Type B pancreatic cell (in vitro differentiated cells): ENCODE measurements at places on chromosomes 3 and 15. TPM values are rescaled to one million over a fixed set of nuclear protein-coding genes. Genes with fewer than 3 reads are reported as not detected.
A peak's percentile ranks its signal among the peaks of the same experiment; 100 is the strongest.

DUOX2 gene
- total RNA-seq: 3.1 TPM in 2 replicates

SNX1 gene
- 111 and 124 TPM in 2 replicates for total RNA-seq

SNTN gene
- total RNA-seq: not detected in 2 replicates

REC114 gene
- total RNA-seq: not detected in 2 replicates

AMIGO3 gene
- total RNA-seq: 0.36 TPM in 1 of 2 replicates, not detected in the other

QRICH1 gene
- 115 and 123 TPM in 2 replicates for total RNA-seq

DNA sequence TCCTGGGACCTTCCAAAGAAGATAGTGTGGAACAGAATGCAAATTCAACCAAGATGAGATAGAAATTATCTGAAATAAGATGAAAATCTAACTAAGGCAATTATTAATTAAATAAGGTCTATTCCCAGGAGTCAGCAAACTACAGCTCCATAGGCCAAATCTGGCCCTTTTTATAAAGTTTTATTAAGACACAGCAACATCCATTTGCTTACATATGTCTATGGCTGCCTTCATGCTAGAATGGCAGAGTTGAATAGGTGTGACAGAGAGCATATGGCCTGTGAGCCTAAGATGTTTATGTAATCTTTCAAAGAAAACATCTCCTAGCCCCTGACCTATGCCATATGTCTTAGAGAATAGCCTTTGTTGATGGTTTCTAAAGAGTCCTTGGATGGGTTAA is 503.0 kb downstream of the EDEM1 start:
- DNase-seq: no peak

DNA sequence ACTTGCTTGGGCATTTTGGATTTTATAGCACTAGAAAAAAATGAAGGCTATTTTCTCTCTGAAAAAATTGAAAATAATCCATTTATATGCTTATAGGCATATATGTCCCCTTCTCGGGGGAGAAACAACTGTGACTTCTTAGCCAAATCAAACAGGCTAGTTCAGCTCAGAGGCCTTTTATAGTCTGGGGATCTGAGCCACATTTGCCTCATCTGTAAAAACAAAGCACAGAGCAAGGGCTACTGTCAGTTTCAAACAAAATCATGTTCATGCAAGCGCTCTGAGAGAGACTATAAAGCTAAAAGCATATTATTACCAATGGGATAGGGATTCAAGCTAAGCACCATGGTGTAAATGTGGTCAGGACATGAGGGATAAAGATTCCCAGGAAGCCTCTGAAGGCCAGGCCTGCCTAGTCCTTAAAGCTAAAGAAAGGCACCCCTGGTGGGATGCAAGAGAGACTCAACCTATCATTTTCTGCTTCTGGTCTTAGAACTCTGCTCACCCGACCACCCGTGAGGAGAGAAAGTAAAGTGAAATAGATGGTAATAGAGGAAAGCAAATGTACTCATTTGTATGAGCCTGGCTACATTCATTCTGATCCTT is 51.0 kb upstream of the IL12A start:
- no peak for DNase-seq

DNA sequence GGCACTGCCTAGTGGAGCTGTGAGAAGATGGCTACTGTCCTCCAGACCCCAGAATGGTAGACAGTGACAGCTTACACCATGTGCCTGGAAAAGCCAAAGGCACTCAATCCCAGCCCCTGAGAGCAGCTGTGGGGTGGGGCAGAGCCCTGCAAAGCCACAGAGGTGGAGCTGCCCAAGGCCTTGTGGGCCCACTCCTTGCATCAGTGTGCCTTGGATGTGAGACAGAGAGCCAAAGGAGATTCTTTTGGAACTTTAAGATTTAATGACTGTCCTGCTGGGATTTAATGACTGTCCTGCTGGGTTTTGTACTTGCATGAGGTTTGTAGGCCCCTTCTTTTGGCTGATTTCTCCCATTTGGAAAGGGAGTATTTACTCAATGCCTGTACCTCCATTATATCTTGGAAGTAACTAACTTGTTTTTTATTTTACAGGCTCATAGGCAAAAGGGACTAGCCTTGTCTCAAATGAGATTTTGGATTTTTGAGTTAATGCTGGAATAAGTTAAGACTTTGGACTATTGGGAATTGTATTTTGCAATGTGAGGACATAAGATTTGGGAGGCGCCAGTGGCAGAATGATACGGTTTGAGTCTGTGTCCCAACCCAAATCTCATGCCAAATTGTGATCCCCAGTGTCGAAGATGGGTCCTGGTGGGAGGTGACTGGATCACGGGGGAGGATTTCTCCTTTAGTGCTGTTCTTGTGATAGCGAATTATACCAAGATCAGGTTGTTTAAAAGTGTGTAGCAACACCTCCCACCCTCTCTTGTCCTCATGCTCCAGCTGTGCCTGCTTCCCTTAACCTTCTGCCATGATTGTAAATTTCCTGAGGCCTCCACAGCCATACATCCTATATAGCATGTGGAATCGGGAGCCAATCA is 80.4 kb downstream of the MYO5A start:
- DNase-seq: no peak

GRCh38 chr3:45105855-45106671 is 40.1 kb downstream of the CDCP1 start:
- no peak for DNase-seq

- no peak for DNase-seq
These were observed 81.6 kb downstream of the ANKRD28 start for GRCh38 chr3:15716178-15716577.

DNA sequence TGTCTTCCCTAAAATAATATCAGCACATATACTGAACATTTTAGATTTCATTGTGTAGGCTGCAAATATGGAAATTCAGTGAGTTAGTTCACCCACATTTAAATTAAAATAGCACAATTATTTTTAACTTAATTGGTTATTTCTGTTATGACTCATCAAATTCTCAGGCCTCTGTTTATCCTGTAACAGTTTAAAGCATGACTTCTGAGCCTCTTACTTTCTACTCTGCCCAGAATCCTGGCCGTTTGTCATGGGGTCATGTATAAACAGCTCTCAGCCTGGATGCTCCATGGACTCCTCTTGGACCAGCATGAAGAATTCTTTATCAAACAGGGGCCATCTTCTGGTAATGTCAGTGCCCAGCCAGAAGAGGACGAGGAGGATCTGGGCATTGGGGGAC is 12.2 kb downstream of the TUBGCP4 start:
- no peak for DNase-seq

GRCh38 chr15:52423852-52424251 is 104.8 kb downstream of the MYO5A start:
- DNase-seq: no peak

DNA sequence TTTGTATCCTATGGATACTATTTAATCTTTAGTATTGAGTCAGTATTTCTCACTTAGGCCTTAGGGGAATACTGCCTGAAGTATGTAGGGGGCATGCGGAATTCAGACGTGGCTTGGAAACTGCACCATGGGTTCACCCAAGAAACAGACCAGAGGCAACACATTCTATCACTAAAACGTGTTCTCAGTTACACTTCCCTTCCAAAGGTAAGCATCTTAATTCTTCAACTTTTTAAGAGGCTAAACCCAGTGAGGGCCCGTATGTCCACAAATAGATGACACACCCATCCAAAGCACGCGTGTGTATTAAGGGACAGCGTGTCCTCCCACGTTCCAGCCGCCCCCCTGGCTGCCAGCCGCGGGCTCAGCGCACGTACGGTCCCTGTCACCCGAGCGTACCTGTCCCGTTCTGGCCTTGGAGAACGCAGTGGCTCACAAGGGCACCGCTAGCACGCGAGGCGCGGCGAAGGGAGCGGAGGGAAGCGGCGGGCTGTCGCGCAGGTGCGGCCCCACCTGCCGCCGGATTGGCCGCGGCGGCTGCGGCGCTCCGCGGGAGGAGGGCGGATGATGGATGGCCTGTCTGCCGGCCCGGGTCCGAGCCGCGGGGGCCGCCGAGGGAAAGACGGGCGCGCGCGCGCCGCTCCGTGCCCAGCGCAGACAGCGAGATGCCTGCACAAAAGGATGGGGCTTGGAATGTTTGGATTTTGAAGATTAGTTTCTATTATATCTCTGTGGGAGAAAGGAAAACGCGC is 1003.9 kb upstream of the NR2F2 start:
- DNase-seq: peak; percentile 66

- DNase-seq: no peak
These were observed 290.9 kb downstream of the LSAMP start for GRCh38 chr3:116154389-116154788.

DNA sequence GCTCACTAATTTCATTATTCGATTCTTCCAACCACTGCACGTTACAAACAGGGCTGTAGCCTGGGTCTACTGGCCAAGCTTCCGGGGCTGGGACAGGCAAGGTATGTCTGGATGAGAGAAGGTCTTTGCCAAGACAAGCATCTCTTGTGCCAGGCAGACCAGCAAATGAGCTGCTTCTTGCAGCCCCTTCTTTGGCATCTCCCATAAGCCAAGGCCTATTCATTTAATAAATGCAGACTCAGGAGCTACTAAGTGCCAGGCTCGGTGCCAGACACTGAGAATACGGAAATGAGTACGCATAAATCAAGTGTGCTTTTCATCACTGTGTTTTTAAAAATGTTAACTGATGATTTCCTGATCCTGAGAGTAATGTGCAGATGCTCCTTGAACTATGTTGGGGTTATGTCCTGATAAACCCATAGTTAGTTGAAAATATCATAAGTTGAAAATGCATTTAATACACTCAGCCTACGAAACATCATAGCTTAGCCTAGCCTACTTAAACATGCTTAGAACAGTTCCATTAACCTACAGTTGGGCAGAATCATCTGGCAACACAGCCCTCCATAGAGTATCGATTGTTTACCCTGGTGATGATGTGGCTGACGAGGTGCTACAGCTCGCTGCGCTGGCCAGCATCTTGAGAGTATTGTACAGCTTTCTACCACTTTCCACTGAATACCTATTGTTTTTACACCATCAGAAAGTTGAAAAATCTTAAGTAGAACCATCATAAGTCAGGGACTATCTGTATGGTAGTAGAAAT is 135.0 kb upstream of the CTDSPL start:
- DNase-seq: no peak

DNA sequence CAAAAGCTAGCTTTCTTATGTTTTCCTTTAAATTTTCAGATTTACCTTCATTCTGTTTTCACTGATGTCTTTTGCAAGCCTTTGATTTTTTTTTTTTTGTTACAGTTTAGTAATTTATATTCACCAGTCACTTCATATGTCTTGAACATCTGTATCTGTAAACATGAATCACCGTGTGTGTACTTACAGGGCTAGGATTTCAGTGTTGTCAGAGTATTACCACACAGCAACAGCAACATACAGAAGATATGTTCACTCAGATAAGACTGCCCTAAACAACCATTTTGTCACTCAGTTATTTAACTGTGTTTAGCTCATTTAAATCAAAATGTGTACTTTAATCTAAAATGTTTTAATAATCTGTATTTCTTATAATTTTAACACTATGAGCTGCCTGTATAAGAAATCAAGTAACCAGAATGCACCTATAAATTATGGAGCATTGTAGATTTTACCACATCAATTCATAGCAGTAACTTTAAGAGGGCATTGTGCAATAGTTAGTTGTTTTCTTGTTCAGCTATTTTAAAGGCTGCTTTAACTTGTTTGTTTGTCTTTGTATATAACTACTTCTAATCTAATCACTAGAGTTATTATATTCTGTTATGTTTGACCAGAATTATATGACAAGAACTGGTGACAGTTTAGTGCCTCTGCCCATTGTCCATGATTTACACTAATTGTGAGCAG is 50.4 kb downstream of the GHSR start:
- no peak for DNase-seq
